Stimulated activated CD4-positive, alpha-beta T cell treated with anti-CD3 and anti-CD28 coated beads, Interleukin-4, amount 100 ng/mL, for 1 hour (primary cell): ENCODE measurements at places on chromosomes 11 and 22.

DNA sequence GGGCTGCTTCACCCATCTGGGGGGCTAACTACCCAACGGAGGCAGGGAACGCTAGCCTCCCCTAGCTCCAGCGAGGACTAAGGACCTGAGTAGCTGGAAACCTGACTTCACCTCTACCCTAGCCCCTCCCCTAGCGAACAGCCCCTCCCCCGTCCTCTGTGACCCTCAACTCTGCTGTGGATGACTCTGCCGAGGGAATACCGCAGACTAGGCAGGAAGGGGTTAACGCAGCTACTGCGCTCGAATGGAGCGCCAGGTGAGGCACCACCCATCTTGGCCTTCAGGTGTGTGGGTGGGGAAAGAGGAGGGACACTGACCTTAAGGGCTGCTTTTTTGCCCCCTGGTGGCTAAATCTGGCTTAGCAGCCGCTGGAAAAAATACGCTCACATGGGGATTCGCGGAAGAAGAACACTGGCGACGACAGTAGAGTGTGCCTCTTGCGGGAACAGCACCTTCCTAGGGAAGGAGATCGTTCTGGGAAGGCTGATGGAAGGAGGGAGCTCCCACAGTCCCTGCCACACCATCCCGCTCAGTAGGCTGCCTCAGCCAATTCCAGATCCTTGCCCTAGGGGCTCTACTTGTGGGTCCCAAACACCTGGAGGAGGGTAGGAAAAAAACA lies 4.5 kb upstream of the BCL9L start:
- DNase-seq = peak; percentile 82

DNA sequence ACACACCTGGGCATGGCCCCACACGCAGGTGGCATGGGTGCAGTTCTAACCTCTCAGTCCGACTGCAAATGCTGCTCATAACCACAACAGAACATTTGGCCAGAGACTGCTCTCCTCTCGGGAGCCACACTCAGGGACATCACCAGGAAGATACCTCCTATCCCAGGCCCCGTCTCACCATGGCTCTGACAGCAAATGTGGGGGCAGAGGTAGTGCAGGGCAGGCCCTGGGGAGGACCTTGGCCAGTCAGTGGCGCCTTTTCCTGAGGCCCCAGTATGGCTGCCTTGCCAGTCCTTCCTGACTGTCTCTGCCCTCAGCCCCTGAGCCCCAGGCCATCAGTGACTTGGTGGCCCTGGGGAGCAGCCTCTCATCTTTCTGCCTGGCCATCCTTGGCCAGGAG lies 2.8 kb downstream of the KRTAP5-6 start:
- no peak for DNase-seq

- DNase-seq = no peak
These were observed 25.0 kb upstream of the CREB3L1 start for GRCh38 chr11:46252373-46252914.

DNA sequence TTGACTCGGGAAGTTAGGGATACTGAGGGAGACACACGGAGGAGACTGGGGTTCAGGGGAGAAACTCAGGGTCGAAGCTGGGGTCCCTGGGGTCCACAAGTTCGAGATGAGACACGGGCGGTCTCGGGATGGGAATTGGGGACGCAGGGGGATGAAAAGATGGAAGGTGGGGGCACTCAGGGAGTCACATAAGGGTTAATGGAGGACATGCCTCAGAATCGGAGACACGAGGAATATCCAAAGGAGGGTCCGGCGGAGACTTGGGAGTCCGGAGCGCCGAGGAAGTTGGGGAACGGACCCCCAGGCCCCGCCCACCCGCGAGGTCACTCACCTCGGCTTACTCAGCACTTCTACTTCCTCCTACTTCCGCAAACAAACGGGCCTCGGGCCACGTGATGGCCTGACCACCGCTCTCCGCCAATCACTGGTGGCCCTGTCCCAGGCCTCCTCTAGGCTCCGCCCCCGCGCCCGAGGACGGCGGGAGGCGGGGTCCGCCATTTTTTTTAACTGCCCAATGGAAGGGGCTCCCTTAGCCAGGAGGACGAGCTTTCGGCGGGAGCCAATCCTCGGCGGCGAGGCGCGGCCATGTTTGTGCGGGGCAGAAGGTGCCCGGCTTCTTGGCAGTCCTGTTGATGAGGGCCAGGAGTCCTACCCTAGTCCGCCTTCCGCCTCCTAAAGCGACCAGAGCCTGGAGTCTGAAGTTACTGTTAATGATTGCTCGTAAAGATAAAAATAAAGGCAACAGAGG lies at the start of gene PLA2G6:
Gene PLA2G6 (minus strand): TSS at position 378 of the 748 bp plus-strand sequence. CDS start 12,404 bp downstream, outside the sequence.
- peak; percentile 96 for DNase-seq

DNA sequence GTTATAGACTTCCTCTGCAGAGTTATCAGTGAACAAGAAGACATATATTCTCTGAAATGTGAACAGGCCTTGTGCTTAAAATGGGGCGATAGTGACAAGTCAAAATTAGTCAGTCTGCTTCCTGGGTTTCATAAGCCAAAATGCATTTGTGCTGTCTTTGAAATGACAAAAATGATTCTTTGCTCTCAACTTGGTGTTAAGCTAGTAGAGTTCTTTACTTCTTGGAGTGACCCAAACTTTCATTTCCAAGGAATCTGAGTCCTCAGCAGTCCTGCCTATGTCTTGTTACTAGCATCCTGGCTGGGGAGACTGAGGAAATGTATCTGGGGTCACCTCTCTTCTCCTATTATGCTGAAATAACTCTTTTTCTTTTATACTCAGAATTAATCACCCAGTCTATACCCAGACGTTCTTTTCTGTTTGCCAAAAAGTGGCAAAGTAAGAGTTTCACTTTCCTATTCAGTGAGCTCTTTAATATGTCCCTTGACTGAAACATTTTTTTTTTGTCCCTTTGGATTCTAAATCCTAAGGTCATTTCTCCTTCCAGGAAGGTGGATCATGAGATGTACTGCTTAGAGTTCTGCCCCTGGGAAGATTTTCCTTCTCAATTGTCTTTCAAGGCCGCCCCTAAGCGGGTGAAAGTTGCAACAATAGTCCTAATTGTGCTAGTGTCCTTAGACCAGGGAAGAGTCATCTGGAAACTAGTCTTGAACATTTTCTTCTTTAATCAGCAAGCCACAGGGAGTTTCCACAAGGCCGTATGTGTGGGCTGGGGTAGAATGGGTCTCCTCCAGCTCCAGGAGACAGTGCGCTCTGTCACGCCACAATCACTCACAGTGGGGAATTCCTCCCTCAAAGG lies 53.0 kb upstream of the RDX start:
- DNase-seq = peak; percentile 72
